Stimulated activated CD4-positive, alpha-beta T cell treated with anti-CD3 and anti-CD28 coated beads, Interleukin-1b, Interleukin-23, amount 100 ng/mL, for 4 hours (primary cell): ENCODE measurements at places on chromosomes 12 and 14.
A peak's percentile ranks its signal among the peaks of the same experiment; 100 is the strongest.

- DNase-seq: no peak
Observed at GRCh38 chr12:115451780-115452736, 768.1 kb upstream of the TBX3 start.

- DNase-seq: no peak
Observed at GRCh38 chr12:69936766-69937165, 111.7 kb downstream of the MYRFL start.

- DNase-seq: no peak
Observed at GRCh38 chr14:38282936-38283335, 27.0 kb upstream of the CLEC14A start.

- no peak for DNase-seq
Observed at GRCh38 chr14:45246691-45247090, 6.3 kb downstream of the MIS18BP1 start.

DNA sequence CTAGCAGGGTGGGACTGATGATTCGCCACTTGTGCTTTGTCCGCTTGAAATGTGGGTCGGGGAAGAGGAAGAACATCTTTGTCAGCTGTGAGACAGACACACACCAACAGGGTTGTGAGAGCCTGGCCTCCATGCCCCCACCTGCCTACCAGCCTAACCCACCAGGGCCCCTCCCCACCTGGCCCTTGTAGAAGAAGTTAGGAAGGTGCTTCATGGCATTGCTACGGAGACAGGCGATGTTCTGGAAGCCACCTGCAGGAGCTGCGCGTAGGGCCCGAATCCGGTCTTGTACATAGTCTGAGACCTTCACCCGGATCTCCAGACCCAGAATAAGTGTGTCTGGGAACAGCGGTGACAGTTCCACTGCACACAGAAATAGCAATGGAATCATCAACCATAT, 2.3 kb downstream of the METTL1 start:
- no peak for DNase-seq

DNA sequence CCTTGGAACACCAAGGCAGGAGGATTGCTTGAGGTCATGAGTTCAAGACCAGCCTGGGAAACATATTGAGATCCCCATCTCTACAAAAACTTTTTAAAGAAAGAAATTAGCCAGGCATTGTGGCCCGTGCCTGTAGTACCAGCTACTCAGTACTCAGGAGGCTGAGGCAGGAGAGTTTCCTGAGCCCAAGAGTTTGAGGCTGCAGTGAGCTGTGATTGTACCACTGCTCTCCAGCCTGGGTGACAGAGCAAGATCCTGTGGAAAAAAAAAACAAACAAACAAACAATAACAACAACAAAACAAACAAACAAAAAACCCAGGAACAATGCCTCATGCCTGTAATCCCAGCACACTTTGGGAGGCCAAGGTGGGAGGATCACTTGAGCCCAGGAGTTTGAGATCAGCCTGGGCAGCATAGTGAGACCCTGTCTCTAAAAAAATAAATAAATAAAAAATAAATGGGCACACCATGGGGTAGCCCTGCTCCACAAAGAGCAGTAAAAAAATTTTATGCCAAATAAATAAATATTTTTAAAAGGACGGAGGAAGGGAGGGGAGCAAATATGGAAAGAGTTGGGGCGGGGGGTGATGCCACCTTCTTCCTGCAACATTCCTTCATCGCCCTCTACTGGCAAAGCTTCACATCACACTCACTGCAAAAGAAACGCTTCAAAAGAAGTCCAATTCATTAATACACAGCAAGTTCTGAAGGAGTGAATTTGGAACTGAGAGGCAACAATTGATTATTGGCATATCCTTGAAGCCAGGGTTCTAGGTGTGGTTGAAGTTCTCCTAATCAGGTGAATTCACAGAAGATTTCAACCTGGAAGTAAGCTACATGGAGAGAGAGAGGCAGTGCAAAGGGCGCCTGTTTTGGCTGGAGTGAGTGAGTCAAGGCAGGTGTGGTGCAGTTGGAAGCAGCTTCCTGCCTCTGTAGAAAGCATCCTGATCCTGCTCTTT, 8.8 kb upstream of the GNPTAB start:
- peak; percentile 66 for DNase-seq

GRCh38 chr12:71135812-71136176, 22.0 kb downstream of the TSPAN8 start:
- no peak for DNase-seq

DNA sequence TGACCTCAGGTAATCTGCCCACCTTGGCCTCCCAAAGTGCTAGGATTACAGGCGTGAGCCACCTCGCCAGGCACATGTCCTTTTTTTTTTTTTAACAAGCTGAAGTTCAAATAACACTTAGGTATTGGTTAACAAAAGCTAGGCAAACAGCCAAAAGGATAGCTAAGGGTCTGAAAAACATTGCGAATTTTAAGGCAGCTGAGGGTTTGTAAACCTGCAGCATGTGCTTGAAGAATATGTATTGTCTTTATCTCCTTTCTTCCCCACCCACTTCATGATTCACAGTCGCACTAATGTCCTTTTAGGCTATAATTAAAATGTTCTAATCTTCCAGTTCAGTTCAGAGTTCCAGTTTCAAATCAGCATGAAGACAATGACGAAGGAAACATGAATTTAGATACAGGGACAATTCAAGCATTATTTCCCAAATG, 30.1 kb upstream of the CERS5 start:
- DNase-seq: no peak

- no peak for DNase-seq
Observed at GRCh38 chr12:97200181-97200580, 262.4 kb upstream of the RMST start.

DNA sequence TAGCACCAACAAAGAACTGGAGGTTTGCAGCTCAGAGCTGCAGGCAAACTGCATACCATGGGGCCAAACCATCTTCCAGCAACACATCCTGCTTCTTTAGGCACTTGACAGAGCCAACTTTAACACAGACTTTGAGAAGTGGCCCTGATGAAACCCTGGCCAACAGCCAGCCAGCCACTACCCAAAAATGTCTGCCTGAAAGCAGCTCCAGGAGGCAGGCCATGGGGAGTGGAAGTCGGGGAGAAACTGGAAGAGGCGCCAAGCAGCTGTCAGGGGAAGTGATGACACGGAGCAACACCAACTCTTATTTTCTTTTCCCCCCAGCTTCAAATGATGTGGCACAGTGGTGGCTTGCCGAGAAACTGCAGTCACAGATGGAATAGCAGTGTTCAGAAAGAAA, 110.9 kb upstream of the PLXNC1 start:
- no peak for DNase-seq

DNA sequence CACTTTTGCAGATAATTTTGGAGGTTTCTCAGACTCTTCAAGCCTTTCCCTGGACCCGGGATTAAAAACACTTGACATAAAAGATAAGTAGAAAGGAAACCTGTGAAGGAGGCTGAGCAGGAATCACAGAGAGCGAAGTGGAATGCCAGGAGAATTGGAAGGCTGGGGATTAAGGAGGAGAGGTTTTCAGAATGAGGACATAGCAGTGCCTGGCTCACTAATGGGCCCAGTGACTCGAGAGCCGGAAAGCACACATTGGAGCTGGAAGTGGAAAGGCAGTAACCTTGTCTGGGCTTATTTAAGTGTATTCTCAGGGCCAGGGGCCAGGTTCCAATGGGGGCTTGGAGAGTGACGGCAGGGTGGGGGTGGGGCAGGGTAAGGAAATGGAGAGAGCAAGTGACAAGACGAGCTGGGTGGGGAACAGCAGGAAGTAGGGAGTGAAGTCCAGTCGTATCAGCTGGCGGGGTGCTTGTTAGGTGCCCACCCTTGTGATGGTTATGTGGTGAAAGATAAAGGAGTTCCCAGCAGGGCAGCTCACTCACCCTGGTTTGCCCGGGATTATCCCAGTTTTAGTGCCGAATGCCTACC, 13.1 kb downstream of the EVL start:
- no peak for DNase-seq

DNA sequence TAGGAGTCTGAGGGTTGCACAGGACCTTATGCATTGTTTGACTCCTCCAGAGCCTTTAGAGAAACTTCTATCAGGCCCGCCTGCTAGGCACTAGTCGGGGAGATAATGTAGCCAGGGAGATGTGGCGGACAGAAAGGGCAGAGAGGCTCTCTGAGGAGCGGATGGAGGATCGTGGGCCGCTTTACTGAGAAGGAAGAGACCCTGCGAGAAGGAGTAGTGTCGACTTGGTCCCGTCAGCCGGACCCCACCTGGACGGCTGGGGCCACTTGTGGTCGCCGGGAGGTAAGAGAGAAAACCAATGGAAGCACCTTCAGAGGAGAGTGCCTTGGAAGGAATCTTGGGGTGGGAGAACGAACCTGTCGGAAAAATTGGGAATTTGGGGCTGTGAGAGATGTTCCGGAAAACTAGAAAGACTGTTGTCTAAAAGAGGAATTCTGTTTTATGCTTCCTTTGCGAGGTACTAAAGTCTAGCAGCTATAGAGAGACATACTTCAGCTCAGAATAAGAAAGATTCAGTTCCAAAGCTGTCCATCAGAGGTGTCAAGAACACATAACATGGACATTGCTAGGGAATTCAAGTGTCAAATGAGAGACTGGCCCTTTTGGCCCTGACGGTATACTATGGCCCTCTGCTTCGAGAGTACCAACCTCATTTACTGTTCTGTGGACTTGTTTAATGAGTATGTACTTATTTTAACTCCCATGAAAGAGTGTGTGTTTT, 660 bp upstream of the MCRS1 start:
- DNase-seq: peak; percentile 8

- no peak for DNase-seq
Observed at GRCh38 chr12:52579468-52580465, 6.1 kb upstream of the KRT74 start.

DNA sequence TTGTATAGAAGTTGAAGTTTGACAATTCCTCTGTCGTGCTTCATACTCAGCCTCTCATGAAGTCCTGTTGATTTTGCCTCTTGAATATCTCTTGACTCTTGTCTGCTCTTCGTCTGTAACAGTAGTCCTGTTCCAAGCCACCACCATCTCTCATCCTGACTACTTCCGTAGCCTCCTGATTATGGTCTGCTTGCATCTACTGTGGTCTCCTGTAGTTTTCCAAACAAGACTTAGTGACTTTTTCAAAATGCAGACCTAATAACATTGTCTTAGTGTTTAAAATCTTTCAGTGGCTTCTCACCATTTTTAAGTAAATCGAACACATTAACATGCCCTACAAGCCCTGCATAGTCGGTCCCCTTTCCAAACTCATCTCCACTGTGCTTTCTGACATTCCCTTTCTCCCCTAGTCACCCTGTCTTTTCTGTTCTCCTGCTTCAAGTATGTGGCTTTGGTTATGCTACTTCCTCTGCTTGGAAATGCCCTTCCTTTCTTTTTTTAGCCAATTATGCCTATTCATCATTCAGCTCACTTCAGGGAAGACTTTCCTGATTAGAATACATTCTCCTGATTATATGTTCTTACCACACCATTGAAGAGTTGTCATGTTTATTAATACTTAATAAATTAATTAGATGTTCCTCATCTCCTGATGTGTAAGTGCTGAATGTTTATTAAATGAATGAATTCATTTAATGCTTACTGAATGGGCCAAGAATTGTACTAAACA, 2.0 kb downstream of the SCYL2 start:
- no peak for DNase-seq

DNA sequence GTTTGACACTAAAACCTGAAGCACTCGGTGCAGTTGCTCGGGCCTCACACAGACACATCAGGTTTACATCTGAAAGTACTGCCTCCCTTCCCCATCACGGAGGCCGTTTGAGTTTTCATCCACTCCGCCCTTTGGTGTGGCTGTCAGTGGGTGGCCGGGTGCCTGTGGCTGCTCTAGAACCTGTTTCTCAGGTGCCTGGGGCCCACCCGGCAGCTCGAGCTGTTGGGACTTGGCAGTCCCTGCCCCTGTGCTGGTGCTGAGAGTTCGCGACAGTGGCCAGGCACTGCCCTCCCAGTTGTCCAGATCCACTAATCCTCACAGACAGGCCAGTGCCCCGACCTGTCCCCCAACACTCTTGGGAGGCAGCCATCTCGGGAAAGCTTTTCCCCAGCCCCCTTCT, 22.4 kb downstream of the XRCC3 start:
- DNase-seq: no peak

DNA sequence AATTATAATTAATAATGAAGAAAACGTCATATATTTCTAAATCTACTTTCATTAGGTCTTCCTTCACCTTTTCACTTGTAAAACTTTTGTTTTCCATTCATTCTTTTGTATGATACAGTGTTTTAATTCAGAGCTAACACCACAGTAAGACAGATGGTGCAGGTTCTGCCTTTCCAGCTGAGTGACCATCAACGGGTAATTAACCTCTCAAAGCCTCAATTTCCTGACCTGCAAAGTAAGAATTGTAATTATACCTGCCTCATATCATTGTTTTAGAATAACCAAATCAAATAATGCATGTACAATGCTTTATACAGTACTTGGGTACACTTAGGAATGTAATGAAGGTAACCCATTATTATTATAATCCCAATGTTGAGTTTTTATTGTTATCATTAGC, 157.6 kb downstream of the FOXA1 start:
- no peak for DNase-seq

DNA sequence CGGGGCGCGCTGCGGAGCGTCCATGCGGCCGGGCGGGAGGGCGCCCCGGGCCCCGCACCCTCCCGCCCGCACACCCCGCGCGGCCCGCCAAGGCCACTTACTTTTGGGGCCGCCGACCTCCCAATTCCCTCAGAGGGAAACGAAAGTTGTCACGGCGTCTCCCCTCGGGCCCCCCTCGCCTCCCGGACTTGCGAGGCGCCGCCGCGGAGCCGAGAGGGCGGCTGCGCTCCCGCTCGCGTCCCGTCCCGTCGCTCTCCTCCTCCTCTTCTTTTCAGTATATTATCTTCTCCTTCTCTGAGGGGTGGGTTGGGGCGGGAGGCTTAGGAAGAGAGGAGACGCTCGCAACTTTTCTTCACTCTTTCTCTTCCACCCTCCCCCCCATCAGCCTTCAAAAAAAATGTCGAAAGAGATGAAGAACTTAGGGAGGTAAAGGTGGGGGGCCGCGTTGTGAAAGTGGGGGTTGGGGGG, 613 bp downstream of the DUSP16 start:
- peak; percentile 21 for DNase-seq

GRCh38 chr14:100617410-100618317, 30.4 kb upstream of the BEGAIN start:
- no peak for DNase-seq

- peak; percentile 7 for DNase-seq
Observed at GRCh38 chr12:32273712-32274111, 125.6 kb upstream of the FGD4 start.

- no peak for DNase-seq
Observed at GRCh38 chr12:40942326-40942725, 245.8 kb upstream of the PDZRN4 start.

DNA sequence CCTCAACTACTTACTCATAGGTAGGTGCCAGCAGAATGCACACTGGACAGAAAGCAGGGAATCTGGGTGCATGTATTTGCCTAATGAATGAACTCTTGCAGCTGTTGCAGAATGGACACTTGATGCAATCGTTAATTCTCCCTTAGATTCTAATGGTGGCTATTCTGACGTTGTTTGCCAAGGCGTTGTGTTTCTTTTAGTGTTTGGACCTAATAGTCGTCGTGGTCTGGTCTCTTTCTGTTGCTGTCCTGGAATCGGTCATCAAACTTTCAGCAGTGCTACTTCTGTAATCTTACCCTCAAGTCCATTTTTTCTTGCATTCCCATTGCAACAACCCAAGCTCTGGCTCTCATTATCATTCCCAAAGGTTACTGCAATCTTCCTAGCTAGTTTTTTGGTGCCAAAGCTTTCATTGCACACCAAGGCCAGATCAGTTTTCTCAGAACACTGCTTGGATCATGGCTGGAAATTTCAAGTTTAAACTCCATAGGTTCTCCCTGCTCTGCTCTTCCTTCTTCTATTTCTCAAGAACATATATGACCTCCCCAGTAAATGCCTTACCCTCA, 31.3 kb downstream of the BMP4 start:
- no peak for DNase-seq

GRCh38 chr12:7109572-7109920, 532 bp upstream of the C1RL start:
- no peak for DNase-seq
